ENCODE measurements at places on chromosomes 3 and 15. TPM values are rescaled to one million over a fixed set of nuclear protein-coding genes. Genes with fewer than 3 reads are reported as not detected.

TMEM40 gene
- not detected for total RNA-seq

- no peaks in the 10 kb centered on the region for H3K27me3 ChIP-seq
- DNase-seq = no peak
- H3K36me3 ChIP-seq = no peaks in the 10 kb centered on the region
- H3K4me1 ChIP-seq = no peaks in the 10 kb centered on the region
Observed at GRCh38 chr3:119690043-119690656, 12.7 kb upstream of the CFAP91 start.

DNA sequence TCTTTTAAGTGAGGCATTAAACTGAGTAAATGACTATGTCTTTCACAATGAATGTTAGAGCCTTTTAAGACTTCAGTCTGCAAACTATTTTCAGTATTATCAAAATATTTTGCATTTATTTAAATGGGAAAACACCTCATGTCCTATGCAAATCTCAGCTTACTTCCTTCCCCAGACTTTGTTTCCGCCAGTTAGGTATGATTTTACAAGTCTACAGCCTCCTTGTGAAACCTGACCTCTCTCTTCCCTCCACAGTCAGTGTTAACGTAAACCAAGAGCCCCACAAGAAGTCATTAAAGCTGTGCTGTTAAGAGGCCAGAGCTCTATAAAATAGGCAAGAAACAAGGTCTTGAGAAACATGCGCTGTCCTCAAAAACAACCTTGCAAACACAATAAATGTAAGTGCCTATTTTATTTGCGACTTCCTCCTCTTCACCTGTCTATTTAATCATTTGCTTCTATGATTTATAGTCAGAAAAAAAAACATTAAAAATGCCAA lies 48.3 kb downstream of the PRTG start:
- H3K4me3 ChIP-seq = no peak overlapping the region
- no peaks in the 10 kb centered on the region for H3K4me1 ChIP-seq
- no peaks in the 10 kb centered on the region for H3K27me3 ChIP-seq

DNA sequence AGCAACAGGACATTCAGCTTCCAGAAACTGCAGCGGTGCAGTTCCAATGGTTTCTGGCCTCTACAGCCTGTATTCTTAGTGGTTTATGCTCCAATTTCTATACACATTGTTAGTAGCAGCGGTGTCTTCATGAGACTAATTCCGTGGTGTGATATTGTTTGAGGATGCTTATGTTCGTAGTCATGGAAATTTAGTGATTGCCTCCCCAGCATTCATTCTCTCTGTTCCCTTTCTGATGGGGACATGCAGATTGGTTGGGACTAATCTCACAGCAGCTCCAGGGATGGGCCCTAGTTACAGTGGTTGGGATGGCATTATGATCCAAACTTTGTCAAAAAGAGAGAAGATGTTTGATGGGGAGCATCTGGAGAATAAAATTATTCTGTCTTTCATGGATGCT lies 208.6 kb downstream of the CD47 start:
- H3K27ac ChIP-seq = no peak overlapping the region
- H3K27me3 ChIP-seq = no peaks in the 10 kb centered on the region
- no peaks in the 10 kb centered on the region for H3K36me3 ChIP-seq
- no peak overlapping the region for H3K4me3 ChIP-seq
- H3K4me1 ChIP-seq = no peaks in the 10 kb centered on the region

GRCh38 chr3:183264268-183264667 lies 11.2 kb downstream of the B3GNT5 start:
- no peak overlapping the region for H3K4me3 ChIP-seq
- no peak overlapping the region for H3K27ac ChIP-seq
- H3K36me3 ChIP-seq = no peaks in the 10 kb centered on the region
- H3K27me3 ChIP-seq = no peaks in the 10 kb centered on the region
- peaks cover 17% of the 10 kb centered on the region for H3K4me1 ChIP-seq
